ENCODE measurements at places on chromosomes 12 and 14.

GRCh38 chr12:6273541-6274230 lies 36.8 kb upstream of the PLEKHG6 start:
- no peak for DNase-seq

GRCh38 chr14:80477388-80478160 lies 266.3 kb upstream of the DIO2 start:
- DNase-seq = peak; percentile 32

DNA sequence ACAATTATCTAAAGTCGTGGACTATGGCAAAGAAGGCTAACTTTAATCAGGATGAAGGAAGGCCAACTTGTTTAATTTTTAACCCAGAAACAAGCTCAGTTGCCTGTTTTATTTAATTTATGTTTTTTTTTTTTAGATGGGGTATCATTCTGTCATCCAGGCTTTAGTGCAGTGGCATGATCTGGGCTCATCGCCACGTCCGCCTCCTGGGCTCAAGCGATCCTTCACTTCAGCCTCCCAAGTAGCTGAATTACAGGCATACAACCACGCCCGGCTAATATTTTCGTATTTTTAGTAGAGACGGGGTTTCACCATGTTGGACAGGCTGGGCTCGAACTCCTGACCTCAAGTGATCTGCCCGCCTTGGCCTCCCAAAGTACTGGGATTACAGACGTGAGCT lies 19.7 kb downstream of the NUDT4 start:
- DNase-seq = no peak

DNA sequence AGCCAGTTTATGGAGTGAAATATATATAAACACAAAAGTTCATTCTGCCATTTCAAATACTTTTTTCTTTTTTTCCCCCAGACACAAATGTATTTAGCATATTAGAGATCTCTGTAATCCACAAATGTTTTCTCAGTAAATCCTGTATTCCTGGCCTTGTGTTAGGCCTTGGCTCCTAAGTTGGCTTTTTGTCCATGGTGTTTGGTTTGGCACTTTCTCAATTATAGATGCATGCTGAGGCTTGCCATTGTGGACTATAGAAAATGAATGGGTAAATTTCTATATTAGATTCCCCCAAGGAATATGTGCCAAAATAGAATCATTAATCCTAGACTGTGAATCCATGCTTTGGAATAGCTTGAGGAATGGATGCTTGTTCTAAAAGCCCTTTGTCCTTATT lies 17.0 kb downstream of the RIC8B start:
- DNase-seq = no peak

DNA sequence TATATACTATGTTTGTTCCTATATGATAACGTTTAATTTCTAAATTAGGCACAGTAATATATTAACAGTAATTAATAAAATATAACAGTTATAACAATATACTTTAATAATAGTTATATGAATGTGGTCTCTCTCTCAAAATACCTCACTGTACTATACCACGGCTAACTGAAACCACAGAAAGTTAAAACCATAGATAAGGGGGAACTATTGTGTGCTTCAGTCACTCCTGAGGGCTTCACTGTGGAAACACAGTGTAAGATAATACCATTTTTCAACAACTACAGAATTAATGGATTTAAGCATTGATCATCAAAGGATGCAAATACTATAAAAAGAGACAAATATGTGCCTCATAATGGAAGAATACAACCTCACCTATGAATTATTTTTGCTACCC lies 266.4 kb upstream of the RGS6 start:
- no peak for DNase-seq

DNA sequence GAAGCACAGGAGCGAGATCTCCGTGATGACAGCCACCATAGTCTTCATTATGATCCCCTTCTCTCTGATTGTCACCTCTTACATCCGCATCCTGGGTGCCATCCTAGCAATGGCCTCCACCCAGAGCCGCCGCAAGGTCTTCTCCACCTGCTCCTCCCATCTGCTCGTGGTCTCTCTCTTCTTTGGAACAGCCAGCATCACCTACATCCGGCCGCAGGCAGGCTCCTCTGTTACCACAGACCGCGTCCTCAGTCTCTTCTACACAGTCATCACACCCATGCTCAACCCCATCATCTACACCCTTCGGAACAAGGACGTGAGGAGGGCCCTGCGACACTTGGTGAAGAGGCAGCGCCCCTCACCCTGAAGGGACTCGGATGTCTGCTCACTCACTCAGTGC lies 775 bp downstream of the OR10P1 start:
- DNase-seq = no peak

DNA sequence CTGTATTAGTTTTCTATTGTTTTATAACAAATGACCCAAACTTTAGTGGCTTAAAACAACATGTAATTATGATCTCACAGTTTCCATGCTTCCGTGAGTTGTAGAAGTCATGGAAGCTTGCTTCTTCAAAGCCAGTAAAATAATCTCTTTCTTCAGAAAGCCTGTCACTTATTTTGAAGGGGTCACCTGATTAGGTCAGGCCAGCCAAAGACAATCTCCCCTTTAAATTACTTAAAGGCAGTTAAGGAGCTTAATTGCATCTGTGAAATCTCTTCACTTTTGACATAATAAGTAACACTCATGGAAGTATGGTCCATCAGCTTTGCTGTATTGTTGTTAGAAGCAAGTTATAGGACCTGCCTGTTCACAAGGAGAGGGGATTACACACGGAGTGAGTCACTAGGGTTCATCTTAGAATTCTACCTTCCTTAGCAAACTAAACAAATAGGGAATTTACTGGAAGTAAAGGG lies 89.8 kb downstream of the FAR2 start:
- peak; percentile 14 for DNase-seq

DNA sequence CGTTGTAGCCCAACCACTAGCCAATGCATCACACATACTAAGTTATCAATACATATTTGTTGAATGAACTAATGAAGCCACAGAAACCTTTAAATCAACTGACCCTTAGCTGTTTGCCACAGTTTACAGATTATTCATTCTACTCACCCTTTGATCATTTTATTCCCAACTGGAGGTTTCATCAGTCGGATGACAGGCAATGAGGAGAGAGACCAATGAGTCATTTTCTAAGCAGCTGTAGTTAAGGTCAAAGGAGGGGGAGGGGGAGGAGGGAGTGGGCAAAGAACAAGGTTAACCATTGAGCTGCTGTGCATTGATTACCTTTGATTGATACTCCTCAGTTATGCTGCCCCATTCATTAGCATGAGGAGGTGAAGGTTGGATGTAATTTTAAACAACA lies 469.5 kb downstream of the VRK1 start:
- peak; percentile 85 for DNase-seq

- DNase-seq = no peak
These were observed 11.6 kb upstream of the SRSF9 start for GRCh38 chr12:120481022-120481767.

All from fibroblast of skin of abdomen (primary cell).